ENCODE measurements at places on chromosomes 2 and 18.

GRCh38 chr2:170716851-170717598 is 1.9 kb downstream of the SP5 start:
- DNase-seq, result no peak

DNA sequence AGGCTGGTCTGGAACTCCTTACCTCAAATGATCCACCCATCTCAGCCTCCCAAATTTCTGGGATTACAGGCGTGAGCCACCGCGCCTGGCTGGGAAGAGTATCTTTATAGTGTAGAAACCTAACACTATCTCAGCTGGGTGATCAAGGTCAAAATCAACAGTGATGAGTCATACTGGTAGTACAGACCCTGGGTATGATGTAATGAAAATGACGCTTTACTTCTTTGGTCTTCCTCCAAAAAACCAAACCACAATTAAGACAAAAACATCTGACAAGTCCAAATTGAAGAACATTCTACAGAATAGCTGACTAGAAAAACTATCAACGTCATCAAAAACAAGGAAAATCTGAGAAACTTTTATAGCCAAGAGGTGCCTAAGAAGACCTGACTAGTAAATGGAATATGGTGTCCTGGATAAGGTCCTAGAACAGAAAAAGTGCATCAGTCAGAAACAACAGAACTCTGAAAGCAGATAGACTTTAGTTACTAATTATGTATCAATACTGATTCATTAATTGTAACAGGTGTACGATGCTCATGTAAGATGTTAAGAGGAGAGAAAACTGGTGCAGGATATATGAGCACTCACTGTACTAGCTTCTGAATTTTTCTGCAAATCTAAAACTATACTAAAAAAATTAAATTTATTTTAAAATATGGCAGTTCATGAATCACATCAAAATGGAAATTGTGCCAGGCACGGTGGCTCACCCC is 25.4 kb downstream of the PDCL3 start:
- no peak for DNase-seq

GRCh38 chr18:5456577-5457461 is 87.0 kb downstream of the EPB41L3 start:
- DNase-seq, result no peak

GRCh38 chr2:47211497-47212011 is 56.4 kb upstream of the STPG4 start:
- DNase-seq, result no peak

DNA sequence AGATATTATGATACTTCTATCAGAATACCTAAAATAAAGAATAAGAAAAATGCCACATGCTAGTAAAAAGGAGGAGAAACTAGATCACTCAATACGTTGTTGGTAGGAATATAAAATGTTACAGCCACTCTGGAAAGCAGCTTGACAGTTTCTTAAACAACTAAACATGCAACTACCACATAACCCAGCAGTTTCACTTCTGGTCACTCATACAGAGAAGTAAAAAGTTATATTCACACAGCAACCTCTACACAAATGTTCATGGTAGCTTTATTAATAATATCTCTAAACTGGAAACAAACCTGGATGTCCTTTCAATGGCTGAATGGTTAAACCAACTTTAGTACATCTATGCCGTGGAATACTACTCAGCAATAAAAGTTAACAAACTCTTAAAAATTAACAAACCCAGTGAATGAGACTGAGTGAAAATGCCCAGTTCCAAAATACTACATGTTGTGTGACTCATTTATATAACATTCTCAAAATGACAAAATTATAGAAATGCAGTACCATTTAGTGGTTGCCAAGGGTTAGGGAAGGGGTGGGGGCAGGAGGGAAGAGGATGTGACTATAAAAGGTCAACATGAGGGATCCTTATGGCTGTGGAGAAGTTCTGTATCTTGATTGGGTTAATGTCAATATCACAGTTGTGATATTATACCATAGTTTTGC is 124.1 kb downstream of the MMADHC start:
- DNase-seq, result no peak

- DNase-seq, result no peak
These were observed 249.7 kb downstream of the CELF4 start for GRCh38 chr18:37315935-37316334.

GRCh38 chr2:42360493-42360889 is 526 bp downstream of the COX7A2L start:
- no peak for DNase-seq

DNA sequence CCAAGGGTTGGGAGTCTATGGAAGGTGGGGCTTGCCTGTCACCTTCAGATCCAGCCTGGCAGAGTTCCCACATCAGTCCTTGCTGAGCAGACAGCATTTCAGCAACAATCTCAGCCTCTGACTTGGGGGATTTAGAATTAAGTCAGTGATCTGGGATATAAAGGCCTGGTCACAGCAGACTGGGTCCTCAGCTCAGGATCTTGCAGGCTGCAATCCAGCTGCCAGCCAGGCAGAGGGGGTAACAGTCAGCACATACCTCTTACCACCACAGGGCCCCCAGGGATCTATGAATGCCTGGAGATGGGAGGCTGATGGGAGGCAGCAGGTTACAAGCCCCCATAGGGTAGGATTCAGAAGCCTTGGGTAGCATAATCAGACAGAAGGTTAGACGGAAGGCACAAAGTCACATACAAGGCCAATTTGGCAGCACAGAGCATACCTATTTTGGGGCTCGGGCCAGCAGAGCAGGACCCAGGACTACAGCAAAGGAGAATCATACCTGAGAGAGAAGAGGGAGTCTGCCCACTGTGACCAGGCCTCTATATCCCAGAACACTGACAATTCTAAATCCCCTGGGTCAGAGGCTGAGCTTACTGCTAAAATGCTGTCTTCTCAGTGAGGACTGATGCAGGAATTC is 163.5 kb downstream of the MTCL1 start:
- no peak for DNase-seq

- DNase-seq, result no peak
These were observed 58.8 kb upstream of the TTN start for GRCh38 chr2:178865999-178866398.

GRCh38 chr2:148987286-148987685 is 51.2 kb upstream of the LYPD6B start:
- DNase-seq, result no peak

GRCh38 chr2:21333684-21334083 is 209.9 kb downstream of the TDRD15 start:
- no peak for DNase-seq

GRCh38 chr2:172836347-172836821 is 100.7 kb downstream of the RAPGEF4 start:
- DNase-seq, result peak; percentile 27

DNA sequence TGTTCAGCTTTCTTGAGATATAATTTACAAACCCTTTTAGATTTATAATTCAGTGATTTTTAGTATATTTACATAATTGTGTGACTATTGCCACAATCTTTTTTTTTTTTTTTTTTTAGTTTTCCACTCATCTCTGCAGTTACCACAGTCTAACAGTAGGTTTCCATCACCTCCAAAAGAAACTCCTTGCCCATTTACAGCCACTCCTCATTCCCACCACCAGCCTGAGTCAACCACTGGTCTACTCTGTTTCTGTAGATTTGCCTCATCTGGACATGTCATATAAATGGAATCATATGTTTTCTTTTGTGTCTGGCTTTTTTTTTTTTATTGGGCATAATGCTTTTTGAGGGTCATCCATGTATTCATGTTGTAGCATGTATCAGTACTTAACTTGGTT is 16.1 kb downstream of the MTX2 start:
- no peak for DNase-seq

GRCh38 chr2:240961910-240962299 is 36.5 kb upstream of the SNED1 start:
- DNase-seq, result no peak
